ENCODE measurements at places on chromosomes 1 and 21.

- DNase-seq: no peak
Measured at GRCh38 chr1:109395602-109396512, 1.9 kb downstream of the SORT1 start.

DNA sequence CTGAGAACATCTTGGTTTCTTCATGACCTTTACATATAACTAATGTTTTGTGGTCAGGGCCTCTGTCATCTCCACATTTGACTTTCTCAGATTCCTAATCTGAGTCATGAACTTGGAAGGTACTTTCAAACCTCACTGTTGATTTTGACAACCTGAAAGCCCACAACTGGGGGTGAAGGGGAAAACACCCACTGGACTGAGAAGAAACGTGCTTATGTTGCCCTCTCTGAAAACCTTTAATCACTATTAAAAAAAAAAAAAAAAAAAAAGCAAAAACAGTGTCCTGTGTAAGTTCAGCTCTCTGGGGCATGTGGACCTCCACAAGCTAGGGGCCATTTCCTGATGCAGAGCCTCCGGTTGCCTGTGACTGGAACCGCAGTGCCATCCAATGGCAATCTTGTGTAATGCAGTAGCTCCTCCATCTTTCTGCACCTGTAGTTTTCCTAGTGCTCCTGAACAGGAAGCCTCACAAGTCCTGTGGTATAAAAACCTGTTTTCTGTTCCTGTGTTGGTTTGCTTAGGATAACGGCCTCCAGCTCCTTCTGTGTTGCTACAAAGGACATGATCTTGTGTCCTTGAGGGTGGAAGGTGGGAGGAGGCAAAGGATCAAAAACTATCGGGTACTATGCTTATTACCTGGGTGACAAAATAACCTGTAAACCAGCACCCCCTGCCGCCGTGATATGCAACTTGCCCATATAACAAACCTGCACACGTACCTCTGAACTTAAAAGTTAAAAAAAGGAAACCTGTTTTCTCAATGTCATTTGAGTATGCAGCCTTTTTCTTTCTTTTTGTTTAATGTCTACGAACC, 124.5 kb downstream of the ZNF648 start:
- DNase-seq: no peak

DNA sequence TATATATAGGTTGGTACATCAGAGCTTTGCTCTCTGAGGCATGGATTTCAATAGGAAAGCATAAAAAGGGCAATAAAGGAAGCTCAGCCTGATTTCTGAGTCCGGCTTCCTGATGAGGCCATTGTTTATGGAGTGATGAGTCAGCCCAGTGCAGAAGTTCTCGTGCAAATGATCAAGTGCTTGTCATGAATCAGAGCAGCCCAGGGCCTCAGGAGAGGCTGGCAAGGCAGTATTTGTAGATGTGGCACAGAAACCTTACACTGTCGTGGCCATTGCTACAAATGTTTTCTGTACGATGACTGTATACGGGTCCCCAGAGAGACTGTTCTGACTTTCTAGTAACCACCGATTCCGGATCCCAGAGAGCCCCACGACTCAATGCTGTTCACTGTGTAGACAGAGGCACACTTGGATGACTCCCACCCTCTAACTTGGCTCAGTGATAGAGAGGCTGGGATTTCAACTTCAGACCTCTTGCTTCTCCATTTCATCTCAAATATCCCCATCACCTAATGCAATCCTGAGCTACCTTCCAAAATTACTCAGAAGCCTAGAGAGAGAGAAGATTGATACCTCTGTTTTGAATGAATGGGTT, 26.8 kb downstream of the UMODL1 start:
- DNase-seq: peak; percentile 97

DNA sequence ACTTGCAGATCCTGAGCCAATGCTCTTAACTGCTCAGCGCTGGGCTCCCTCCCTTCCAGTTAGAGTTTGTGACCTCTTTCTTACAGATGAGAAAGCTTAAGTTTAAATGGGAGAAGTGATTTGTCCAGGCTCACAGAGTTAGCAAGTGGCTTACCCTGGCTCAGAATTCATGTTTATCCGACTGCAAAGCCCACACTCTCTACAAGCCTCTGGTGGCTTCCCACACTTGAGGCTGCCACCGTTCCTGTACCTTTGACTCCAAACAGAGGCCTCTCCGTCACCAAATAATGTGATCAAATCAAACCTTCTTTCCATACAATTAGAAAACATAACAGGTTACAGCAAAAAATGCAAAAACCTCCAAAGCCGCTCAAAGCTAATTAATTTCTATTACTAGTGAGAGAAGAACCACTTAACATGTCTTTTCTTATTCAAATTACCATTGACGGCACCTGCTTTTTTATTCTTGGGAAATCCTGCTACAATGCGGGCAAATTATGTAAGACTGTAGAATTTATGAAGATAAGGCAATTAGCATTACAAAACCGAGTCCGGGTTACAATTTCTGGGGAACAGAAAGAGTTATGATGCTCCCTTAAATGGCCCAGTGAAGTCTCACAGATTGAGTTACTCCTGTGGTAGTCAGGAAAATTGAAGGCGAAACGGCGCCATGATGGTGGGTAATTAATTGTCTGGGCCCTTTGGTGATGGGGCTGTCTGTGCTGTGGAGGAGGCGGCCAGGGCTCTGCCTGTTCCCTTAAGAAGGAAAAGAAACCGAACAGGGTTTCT, 324.3 kb upstream of the POU3F1 start:
- DNase-seq: no peak

GRCh38 chr1:20723537-20724363, 5.9 kb upstream of the KIF17 start:
- DNase-seq: no peak

DNA sequence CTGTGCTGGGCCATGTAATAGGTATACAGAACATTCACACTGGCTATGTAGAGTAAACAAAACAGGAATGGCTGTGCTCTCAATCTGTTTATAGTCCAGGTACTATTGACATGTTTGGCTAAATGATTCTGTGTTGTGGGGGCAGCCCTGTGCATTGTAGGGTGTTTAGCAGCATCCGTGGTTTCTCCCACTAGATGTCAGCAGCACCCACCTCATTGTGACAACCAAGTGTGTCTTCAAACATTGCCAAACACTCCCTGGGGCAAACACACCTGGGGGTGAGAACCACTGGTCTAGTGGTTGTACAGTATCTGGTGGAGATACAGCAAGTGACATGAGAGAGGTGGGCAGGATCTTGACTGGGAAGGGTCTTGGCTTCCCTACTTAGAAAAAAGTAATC, 80.4 kb upstream of the SPATA6 start:
- DNase-seq: no peak

- no peak for DNase-seq
Measured at GRCh38 chr21:45516671-45517151, 25.5 kb downstream of the SLC19A1 start.

- DNase-seq: no peak
Measured at GRCh38 chr1:230611128-230611877, 31.0 kb upstream of the COG2 start.

DNA sequence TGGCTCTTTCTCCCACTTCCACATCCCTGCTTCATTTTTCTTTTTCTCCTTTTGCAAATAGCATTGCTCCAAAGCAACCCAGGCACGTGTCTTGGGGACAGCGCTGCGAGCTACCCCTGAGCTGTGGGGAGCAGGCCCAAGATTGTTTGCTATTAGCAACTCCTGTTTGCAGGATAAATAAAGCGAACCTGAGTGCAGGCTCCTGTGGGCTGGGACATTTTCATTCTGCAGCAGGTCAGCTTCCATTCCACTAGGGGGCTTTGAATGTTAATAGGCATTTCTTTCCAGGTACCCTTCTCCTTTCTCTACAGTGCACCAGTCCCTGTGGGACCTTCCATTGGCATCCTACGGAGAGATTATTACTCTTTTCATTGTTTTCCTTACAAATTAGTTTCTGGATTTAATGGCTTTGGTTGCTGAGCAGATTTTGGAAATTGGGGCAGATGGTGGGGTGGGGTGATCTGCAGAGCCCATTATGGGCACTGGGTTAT, 54.0 kb downstream of the OLFML3 start:
- no peak for DNase-seq

DNA sequence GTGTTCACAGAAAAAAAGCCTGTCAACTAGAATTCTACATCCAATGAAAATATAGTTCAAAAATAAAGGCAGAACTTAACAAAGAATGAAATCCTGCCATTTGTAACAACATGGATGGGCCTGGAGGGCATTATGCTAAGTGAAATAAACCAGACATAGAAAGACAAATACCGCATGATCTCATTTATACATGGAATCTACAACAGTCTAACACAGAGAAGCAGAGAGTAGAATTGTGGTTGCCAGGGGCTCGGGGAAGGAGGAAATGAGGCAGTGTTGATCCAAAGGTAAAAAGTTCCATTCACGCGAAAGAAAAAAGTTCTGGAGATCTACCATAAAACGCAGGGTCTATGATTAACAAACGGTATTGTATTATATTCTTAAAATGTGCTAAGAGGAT, 282.6 kb downstream of the MRPL39 start:
- DNase-seq: no peak

- no peak for DNase-seq
Measured at GRCh38 chr1:203771901-203772301, 6.9 kb downstream of the LAX1 start.

GRCh38 chr1:15287035-15287979, 40.3 kb downstream of the FHAD1 start:
- DNase-seq: no peak

DNA sequence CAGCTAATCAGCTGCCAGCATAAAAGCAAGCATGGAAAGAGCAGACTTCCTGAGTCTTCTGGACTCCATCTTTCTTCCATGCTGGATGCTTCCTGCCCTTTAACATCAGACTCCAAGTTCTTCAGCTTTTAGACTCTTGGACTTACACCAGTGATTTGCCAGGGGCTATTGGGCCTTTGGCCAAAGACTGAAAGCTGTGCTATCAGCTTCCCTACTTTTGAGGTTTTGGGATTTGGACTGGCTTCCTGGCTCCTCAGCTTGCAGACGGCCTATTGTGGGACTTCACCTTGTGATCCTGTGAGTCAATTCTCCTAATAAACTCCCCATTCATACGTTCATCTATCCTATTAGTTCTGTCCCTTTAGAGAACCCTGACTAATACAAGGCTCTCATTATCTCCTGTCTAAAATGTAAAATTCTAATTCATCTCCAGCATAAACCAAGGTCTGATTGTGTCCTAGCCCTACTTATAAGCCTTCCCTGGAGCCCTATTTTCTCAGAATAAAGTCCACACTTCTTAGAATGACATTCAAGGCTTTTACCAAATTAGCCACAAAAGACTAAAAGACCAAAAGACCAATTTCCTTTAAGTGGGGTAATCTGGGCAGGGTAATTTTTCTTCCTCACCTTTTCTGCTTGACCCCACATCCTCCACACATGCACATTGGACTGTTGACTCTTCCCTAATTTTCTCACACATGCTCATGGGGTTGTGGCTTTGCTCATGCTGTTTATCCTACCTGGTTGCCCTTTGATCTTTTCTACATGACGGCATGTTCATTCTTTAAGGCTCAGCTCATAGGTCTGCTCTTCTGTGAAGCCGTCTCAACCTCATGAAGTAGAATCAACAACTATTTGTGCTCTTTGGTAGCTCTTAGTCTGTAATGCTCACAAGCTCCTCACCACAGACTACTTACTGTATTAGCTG, 18.1 kb upstream of the ENAH start:
- no peak for DNase-seq

GRCh38 chr1:40717955-40718354, 26.5 kb downstream of the NFYC start:
- DNase-seq: no peak

DNA sequence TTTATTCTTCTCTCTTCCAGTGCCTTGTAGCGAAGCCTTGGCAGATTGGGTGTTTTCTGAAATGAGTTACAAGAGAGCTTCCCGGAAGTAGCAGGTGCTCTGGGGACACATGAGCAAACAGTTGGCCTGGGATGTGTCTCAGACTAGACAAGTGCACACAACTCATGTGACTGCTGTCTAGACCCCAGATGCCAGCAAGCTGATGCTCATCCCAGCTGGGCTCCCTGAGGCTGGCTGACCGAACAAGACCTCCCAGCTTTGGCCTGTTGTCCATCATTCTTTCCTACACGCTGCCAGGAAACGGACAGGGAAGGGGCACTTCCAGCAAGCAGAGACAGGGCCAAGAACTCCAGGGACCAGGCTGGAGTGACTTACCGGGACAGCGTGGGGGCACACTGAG, 18.7 kb upstream of the CSF1 start:
- DNase-seq: no peak

GRCh38 chr21:34593954-34594531, 20.9 kb downstream of the RCAN1 start:
- DNase-seq: no peak

GRCh38 chr1:59081181-59081580, 215.7 kb upstream of the FGGY start:
- no peak for DNase-seq

DNA sequence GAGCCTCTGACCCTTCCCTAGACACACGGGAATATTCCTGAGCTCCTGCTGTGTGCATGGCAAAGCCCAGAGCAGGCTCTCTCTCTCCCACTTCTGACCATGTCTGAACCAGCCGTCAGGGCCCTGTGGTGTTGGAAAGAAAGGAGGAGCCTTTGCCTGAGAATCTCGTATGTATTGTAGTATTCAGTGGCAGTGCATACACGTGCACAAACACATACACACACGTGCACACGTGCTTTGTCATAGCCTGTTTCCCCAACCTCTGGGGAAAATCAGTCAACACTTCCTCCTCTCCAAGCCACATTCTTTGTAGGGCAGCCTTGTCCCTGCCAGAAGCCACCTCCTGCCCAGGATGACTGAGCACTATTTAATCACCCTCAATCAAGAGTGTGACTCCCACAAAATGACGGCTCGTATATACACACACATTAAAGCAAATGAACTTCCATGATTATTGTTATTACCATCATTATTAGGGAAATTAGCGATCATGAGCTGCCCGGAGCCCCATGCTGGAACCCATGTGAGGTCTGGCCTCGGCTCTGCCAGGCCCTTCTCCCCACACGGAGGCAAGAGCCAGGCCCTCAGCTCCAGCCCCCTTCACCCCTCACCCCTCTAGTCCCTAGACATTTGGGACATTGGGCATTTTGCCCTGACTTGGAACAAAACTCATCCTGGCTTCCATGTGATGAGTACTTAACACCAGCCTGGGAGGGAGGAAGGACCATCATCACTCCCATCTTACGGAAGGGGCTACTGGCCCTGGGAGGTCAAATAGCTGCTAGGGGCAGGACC, 331.9 kb downstream of the NPHP4 start:
- no peak for DNase-seq

DNA sequence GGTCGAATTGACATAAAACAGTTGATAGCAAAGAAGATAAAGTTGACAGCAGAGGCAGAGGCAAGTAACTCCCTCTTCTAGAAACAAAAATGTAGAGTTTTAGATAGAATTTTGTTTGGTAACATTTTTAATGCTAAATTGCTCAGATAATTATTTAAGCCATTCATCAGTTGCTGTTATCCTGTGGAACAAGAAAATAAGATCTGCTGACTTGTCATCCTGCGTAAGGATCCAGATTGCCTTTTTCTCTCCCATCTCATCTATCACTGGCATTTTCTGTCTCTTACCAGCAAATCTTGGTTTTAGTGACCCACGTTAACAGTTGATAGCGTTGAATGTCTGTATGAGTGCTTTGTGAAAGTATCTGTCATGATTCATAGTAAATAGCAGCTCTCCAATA, 29.8 kb downstream of the SOAT1 start:
- DNase-seq: no peak
